ENCODE measurements at places on chromosomes 3 and 15. TPM values are rescaled to one million over a fixed set of nuclear protein-coding genes. Genes with fewer than 3 reads are reported as not detected.
A peak's percentile ranks its signal among the peaks of the same experiment; 100 is the strongest.

GRCh38 chr15:29921130-29921601 is 98.9 kb upstream of the TJP1 start:
- DNase-seq: peak; percentile 18

GRCh38 chr15:85545752-85546151 is 165.3 kb downstream of the AKAP13 start:
- no peak for DNase-seq

DNA sequence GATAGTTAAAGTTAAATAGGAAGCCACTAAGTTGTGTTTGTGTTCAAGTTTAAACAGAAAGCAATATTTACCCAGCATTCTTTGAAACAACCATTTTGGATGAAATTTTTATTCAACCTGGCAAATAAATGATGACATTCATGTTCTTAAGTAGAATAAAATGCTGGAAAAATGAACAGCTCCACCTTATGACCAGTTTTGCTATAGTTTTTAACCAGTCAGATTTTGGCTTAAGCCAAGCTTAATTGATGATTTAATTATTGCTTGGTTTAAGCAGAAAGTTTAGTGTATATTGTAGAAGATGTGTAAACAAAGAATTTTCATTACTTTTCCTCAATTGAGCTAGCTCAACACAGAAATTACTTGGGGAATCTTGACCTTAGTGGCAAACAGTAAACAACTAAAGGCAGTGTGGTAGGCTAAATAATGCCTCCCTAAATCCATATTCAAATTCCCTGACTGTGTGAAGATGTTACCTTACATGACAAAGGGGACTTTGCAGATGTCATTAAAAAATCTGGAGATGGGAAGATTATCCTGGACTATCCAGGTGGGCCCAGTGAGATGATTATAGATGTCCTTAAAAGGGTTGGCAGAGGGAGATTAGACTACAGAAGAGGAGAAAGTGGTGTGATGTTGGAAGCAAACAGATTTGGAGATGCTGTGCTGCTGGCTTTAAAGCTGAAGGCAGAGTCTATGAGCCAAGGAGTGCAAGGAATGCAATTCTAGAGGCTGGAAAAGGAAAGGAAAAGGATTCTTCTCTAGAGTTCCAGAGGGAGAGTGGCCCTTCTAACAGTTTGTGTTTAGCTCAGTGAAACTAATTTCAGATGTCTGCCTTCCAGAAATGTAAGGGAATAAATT is 448.6 kb upstream of the GOLIM4 start:
- DNase-seq: no peak

DNA sequence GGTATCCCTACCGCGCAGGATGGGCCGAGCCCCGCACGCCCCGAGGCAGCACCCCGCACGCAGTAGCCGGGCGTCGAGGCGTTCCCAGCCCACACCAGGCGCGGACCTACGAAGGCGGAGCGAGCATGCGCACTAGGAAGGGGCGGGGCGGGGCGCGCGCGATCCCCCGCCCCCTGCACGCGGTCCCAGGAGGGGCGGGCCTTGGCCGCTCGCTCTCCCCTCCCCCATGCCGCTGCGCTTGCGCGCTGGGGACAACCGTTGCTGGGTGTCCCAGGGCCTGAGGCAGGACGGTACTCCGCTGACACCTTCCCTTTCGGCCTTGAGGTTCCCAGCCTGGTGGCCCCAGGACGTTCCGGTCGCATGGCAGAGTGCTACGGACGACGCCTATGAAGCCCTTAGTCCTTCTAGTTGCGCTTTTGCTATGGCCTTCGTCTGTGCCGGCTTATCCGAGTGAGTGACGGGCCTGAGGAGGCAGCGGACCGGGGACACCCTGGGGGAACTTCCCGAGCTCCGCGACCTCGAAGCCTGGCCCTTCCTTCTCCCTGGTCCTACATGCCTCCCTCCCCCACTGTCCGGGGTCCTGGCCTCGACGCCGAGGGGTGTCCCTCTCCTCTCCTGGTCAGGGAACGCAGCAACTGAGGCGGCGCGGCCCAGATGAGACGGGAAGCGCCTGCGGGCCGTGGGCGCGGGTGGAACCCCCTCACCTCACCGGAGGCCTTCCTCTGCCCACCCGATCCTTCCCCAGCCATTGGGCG is at the start of gene SPESP1:
Gene SPESP1, plus strand, starts transcription at position 258 of the 755 bp plus-strand sequence. Its CDS starts 129 bp downstream, at position 387.
- DNase-seq: no peak

DNA sequence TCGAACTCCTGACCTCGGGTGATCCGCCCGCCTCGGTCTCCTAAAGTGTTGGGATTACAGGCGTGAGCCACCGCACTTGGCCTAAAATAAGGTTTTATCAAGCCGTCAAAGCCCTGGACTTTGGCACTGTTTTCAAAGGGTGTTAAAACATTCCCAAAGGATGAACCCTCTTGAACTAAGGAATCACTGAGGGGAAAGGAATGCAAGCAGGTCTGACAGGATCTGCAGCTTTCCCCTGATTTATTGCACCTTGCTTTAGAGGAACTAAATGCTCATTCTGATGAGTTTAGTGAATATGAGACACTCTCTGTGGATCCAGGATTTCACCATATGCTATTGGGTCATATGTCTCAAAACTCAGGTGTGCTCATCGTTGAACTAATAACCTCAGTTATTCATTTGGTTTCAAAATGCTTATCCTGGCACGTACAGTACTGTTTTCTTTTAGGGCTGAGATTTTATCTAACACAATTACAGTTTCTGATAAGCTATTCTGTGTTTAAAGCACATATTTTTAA is 63.0 kb upstream of the TSC22D2 start:
- DNase-seq: peak; percentile 55

DNA sequence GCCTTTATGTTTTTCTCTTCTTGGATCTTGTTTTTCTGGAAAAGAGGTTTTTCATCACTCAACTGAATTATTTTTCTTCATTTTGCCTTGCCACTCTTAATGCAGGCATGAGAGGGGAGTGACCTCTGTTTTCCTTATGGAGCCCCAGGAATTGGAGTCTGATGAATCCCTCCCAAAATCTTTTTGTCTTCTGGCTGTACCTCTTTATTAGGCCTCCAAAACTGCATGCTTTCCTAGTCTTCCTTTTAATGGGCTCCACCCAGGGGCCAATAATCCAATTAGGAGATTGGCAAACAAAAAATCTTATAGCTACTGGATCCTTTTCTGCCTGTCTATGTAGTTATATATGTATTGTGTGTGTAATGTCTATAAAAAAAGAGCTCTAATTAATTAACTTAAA is 192.4 kb upstream of the PEX5L start:
- DNase-seq: no peak

- DNase-seq: no peak
These were observed 95.0 kb upstream of the ICE2 start for GRCh38 chr15:60573936-60574335.

MYO5C gene
- 13.7 TPM for polyA plus RNA-seq

ATP8B4 gene
- 0.42 TPM for polyA plus RNA-seq

SYNPR gene
- not detected for polyA plus RNA-seq

DNA sequence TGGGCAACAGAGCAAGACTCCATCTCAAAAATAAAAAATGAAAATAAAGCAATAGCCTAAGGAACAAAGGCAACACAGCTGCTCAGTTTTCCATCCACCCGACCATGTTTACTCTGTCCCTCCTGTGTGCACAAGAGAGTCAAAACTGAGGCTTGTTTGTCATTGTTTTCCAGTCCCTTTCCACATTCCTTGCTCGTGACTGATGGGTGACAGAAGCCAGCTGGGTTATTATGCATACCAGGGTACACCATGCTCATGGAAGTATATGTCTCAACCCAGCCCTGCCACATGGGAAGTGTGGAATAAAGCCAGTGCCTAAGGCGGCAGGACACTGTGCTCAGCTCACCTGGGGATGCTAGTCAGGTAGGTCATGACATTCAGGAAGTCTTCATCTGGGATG is 49.5 kb downstream of the MCF2L2 start:
- peak; percentile 6 for DNase-seq

ATP2B2 gene
- polyA plus RNA-seq: 4.0 TPM

- DNase-seq: peak; percentile 6
These were observed 375.1 kb downstream of the PTPRG start for GRCh38 chr3:61936344-61936937.

DNA sequence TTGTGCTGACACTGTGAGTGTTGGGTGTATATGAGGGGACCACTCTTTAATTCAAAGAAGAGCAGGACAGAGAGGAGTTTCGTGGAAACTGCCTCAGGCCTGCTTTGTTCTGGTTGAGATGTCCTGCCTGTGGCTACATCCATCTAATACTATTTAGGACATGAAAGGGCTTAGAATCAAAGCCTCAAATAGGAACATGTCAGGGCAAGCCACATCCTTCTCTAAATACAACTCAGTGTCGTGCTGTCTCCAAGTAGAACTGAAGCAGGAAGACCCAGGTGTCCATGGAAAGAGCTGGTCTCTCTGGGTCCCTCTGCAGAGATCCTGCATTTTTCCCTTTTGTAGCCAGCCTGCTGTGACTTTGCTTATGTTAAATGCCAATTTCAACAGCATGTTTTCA is 156.2 kb upstream of the UMPS start:
- DNase-seq: no peak
